ENCODE measurements at places on chromosomes 2 and 18.

GRCh38 chr18:23772327-23773024 lies 83.2 kb downstream of the LAMA3 start:
- no peak for DNase-seq

DNA sequence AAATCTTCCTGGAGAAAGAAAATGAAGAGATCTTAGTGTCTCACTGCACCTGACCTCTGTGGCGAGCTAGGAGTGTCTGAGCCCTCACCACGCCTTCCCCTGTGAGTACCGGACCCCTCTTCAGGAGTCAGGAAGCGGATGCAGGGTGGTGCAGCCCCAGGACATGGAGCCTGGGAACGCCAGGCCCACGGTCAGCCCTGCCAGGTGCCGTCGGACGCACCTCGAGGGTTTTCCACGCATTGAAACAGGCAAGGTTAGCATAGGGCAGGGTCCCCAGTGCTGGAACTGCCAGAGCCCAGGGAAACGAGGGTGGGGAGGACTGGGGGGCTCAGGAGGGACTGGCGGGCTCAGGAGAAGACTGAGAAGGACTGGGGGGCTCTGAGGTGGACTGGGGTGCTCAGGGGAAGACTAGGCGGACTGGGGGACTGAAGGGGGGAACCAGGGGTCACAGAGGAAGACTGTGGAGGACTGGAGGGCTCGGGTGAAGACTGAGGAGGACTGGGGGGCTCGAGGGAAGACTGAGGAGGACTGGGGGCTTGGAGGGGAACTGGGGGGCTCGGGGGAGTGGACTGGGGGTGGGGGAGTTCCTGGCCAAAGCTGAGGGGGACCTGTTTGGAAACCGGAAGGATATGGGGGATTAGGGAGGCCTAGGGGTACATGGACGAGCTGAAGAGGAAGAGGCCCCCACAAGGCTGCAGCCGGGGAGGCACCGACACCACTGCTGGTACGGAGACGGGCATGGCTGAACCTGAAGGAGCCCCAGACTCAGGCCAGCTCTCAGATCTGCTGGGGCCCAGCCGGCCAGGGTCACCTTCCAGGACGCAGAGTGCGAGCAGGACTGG lies 65.2 kb upstream of the SNTG2 start:
- no peak for DNase-seq

DNA sequence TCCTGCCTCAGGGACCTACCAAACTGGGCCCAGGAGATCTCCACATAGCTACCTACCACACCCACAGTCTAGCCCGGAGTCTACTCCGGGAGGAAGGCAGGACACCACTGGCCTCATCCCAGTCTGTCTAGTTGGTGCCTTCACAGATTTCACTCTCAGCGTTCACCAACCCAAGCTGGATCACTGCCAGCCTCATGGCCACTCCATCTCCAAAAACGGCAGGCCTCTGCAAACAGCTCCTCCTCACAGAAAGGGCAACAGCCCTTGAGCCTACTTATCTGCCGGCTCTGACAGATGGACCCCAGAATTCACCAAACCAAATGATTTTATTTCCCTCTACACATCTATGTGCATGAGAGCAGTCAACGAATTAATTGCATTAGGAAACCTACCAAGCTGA lies 61.3 kb downstream of the NCKAP5 start:
- DNase-seq = no peak

GRCh38 chr2:23564615-23564960 lies 179.6 kb downstream of the KLHL29 start:
- DNase-seq = no peak

DNA sequence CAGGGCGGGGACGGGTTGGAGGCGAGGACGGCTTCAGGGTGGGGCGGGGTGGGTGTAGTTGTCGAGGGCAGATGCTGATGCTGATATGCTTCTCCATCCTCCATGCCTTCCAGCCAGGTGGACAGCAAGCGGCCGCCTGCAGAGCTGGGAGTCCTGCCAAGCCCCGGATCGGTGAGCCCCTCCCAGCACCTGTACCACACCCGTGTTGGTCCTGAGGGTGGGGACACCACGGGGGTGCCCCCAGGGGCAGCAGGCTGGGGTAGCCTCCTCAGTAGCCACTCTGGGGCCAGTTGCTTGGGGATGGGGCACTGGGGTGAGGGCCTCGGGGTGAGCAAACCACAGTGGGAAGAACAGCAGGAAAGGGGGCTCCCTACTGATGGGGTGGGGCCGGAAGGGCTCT lies 2.6 kb downstream of the ANO7 start:
- no peak for DNase-seq

GRCh38 chr2:235595422-235596010 lies 101.7 kb downstream of the AGAP1 start:
- peak; percentile 45 for DNase-seq

DNA sequence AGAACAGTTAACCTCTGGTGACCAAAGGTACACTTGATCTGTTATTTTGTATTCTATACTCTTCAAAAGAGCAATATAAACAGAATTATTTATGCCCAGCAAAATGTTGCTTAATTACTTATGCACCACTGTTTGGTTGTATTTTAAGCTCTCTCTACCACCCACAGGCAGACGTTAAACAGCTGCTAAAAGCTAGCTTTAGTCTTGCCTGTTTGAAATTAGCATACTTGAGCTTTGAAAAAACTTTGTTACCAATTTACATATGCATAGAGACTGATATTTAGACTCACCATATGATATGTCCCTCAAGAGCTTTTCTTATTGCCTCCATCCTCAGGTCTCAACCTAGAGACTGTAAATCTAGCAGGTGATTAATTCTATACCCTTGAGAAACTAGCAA lies 426.9 kb downstream of the NR4A2 start:
- no peak for DNase-seq

- no peak for DNase-seq
These were observed 24.1 kb downstream of the TFPI start for GRCh38 chr2:187529977-187530721.

DNA sequence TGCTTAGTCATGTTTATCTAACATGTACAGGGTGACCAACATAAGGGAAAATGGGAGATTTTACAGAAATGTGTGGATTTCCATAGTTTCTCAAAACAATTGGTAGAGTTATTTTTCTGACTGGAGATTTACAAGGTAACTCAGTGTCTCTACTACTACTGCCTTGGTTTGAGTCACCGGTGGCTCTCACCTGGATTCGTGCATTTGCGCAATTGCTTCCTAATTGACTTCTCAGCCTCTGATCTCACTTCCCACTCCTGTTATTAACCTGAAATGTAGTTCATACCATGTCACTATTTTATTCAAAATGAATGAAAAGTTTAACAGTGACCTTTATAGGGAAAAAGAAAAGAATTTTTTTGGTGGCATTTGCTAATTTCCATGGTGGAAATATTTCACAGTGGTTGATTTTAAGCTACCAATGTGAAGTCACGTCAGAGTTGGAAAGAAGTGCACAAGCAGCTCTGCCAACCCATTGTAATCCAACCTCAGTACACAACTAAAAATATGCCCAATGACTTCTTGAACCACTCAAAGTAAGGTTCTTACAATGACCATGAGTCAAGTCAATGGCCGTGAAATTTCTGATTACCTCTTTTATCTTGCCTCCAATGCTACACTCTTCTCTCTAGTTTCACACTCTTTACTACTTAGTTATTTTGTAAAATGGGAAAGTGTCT lies 94.0 kb downstream of the NYAP2 start:
- no peak for DNase-seq

DNA sequence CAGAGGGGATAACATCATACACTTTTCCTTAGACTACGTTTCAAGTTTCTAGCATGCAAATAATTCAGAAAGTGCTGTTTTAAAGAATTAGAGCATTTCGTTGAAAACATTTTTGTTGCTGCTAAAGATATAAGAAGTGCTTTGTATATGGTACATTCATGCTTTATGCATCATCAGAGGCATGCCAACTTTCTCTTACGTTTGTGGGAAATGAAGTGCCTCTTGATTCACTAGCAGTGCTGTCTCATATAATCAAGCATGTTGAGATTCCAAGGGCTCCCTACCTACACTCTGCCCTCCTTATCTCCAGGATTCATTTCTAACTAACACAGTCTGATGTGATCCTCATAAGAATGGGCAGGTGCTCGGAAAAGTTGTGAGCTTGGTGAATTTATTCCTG lies 748.6 kb upstream of the DDX18 start:
- DNase-seq = no peak

GRCh38 chr2:137190411-137191195 lies 425.3 kb downstream of the THSD7B start:
- no peak for DNase-seq

DNA sequence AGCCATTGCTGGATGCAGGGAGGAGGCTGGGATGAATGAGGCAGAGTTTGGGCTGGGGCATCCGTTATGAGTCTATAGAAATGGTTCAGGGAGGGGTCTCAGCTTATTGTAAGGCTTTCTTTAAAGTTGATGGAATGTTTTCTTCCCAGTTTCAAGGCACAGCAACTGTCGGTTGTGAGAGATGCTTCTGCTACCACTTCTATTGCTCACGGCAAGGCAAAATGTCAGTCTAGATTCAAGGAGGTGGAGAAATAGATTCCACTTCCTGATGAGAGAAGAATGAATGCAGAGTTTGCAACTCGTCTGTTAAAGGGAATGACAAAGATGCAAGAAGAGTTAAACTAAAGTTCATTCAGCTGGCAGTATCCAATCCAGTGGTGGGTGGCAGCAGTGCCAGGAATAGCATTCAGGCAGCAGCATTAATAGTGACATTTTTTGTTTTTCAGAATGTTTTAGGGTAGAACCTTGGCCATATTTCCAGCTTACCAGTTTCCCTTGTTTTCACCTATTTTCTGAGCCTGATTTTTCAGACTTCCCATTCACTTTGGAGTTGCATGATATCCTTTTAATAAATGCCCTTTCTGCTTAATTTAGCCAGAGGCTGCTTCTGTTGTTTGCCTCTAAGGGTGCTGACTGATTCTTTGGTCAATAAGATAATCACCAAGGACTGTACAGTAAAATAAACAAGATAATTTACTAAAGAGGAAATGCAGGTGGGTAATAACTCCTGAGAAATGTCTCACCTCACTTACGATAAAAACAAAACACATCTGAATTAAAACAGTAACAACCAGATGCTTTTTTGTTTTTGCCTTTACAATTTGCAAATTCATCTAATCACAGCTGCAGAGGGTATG lies 138.4 kb downstream of the RPIA start:
- no peak for DNase-seq

DNA sequence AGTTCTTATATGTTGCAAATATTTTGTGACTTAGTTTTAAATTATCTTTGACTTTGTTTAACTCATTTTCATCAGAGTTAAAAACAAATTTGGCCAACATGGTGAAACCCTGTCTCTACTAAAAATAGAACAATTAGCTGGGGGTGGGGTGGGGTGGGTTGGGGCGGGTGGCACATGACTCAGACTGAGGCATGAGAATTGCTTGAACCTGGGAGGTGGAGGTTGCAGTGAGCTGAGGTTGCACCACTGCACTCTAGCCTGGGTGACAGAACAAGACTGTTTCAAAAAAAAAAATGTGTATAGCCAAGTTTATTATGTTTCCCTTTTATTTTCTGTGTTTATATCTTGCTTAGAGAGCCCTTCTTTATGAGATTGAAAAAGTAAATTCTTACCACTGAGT lies 14.2 kb upstream of the LIPG start:
- no peak for DNase-seq

GRCh38 chr2:225276207-225276606 lies 123.3 kb upstream of the NYAP2 start:
- DNase-seq = no peak

GRCh38 chr2:96341641-96342040 lies 6.1 kb downstream of the NCAPH start:
- DNase-seq = no peak

GRCh38 chr2:9656270-9656766 lies 25.5 kb upstream of the YWHAQ start:
- peak; percentile 98 for DNase-seq

DNA sequence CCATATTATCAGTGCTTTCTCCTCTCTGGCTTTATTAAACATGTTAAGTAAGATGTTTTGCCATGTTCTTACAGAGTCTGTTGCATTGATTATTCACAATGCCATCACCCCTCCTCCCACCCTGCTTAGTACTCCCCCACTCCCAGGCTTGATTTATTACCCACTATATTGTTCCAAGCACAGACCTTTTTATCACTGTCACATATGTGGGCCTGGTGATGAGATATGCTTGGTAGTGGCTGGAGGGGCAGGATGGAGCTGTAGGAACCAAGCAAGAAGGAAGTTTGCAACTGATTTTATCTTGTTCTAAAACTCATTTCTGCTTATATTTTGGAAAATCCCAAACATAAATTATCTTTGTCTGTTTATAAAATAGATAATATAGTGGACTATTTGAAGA lies 748.2 kb upstream of the CELF4 start:
- DNase-seq = no peak

DNA sequence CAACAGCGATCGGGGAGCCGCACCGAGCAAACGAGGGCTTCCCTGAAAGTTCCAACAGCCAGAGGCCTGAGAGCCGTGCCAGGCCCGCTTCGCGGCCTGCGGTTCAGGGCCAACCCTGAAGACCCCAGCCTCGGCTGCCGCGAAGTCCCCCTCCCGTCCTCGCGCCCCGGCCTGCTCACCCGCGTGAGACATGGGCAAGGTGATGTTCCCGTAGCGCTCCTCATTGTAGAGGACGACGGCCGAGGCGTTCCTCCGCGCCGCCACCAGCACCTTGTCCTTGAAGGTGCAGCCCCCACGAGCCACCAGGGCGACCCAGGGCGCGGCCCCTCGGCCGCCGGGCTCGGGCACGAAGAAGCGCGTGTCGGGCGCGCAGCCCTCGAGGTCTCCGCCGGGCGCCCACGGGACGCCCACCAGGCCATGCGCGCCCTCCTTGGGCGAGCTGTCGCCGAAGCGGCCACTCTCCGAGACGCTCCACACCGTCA lies 510 bp downstream of the RNF149 start:
- no peak for DNase-seq

DNA sequence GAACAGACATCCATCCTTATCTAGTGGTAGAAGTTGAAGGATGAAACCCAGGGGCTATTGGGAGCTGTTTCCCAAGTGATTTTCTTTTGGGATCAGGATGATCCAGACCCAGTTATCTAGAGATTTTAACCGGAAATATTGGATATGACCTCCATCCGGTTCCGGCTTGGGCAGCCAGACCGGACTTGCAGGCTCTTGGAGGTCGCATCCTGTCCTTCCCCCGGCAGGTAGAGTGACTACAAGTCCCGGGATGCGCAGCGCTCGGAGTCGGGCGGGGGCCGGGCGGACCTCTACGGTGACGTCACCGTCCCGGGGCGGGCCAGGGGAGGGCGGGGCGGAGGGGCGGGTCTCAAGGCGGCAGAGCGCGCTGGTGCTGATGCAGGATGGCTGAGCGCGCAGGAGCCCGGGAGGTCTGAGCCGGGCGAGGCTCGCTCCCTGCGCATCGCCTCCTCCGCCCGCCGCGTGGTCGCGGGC lies at the start of gene KIF5C:
KIF5C (plus strand) TSS at position 360 of the 474 bp plus-strand sequence. CDS start 391 bp downstream, outside the sequence.
- peak; percentile 22 for DNase-seq

DNA sequence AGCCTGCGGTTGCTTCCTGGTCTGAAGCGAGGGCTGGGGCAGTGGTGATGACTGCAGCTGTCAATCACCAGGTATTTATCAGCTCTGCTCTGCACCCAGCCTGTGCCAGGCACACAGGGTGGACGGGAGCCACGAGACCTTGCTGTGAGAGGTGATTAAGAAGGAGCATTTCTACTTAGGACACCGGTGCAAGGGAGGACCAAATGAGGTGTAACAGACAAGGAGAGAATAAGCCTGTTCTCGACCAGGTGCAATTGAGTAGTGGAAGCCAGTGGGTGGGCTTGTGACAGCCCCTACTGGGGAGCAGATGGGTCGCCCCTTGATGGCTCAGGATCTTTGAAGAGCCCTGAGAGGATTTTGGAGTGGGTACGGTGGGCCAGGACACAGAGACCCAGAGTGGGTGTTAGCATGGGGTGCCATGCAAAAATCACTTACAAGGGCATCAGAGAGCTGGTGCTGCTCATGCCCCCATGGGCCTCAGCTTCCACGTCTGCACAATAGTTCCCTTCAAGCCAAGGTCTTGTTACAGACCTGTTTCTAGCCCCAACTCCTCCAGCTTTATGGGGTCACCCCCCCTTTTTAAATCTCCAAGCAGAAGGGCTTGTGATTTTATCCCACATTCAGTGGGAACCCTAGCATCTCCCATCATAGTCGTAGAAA lies 24.6 kb downstream of the GPR55 start:
- no peak for DNase-seq

All from MV-4-11 (cell line).